Stromal cell of bone marrow (primary cell): ENCODE measurements at places on chromosomes 12 and 14.

GRCh38 chr12:23197266-23197665, 572.3 kb downstream of the ETNK1 start:
- peak; percentile 49 for DNase-seq

DNA sequence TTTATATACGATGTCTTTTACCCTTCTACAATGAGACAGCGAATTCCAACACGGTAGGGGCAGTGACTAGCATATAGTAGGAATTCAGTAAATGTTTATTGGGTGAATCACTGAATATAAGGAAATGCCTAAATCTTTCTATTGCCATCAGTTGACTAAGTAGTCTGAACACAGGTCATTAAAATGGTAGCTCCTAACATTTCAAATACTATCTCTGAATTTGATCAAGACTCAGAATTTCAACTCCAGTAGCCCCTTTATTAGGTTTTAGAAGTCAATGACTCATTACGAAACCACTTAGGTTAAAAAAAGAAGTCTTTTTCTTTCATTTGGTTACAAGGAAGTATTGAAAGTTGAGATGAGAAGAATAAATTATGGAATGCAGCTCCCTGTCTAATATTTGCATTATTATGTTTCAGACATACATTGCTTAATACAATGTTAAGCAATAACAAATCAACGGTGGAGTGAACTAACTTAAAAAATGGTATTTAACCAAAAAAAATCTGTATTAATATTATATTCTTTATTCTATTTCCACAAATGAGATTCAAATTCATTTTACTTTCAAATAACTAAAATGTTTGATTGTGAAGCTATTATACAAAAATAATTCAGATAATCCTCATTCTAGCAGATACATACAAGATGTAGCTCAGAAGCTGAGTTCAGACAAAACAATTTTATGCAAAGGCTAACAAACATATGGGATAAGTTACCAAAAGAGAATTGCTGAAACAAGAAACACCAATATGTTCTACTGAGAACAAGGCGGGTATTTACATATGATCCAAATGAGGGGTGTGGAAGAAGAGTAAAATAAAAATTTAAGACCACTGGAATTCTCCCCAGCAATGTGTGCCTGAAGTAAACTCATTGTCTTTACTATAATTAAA, 302.7 kb downstream of the CEP128 start:
- no peak for DNase-seq

GRCh38 chr12:45781080-45781479, 51.6 kb downstream of the ARID2 start:
- DNase-seq = no peak

GRCh38 chr14:98964171-98964570, 307.8 kb downstream of the BCL11B start:
- DNase-seq = no peak

DNA sequence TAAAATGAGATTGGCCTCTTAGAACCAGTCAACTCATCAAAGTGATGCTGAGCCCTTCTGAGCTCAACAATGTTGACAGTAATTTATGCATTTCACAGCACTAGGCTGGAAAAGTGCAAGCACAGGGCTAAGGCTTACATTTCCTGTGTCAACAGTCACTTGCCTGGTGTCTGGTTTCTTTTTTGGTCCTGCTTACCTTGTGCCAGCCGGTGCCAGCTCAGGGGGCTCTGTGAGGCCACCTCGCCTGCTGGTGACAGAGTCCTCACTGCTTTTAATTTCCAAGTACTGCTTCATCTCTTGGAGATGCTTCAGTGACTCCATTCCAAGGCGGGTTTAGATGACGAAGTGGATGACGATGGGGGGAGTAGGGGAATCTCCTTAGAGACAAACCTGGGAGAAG, 53.1 kb upstream of the KCNA1 start:
- no peak for DNase-seq

DNA sequence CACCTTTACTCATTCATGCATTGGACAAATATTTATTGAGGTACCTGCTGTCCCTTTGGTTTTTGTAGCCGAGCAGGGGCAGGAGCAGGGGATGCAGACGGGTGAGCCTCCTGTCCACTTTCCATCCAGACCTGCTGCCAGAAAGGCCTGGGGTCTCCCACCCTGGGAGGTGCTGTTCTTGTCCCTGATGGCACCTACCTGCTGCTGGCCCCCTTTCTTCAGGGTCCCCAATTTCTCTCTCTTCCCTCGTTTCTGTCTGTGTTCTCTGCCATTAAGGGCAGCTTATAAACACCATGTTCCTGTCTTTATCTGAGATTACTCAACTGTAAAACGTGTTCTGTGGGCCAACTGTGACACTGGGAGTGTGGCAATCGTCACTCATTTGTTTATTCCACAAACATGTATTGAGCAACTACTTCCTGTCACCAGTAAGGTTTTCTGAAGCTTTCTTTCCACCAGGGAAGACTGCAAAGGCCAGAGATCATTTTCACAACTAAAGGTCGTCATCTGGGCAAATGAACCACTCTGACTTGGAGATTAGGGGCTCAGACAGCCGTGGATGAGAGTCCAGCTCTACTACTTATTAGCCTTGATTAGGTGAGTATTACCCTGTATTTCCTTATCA, at the start of gene HAL:
HAL (minus strand) TSS at position 311 of the 625 bp plus-strand sequence. CDS start 434 bp downstream, outside the sequence.
- DNase-seq = no peak

DNA sequence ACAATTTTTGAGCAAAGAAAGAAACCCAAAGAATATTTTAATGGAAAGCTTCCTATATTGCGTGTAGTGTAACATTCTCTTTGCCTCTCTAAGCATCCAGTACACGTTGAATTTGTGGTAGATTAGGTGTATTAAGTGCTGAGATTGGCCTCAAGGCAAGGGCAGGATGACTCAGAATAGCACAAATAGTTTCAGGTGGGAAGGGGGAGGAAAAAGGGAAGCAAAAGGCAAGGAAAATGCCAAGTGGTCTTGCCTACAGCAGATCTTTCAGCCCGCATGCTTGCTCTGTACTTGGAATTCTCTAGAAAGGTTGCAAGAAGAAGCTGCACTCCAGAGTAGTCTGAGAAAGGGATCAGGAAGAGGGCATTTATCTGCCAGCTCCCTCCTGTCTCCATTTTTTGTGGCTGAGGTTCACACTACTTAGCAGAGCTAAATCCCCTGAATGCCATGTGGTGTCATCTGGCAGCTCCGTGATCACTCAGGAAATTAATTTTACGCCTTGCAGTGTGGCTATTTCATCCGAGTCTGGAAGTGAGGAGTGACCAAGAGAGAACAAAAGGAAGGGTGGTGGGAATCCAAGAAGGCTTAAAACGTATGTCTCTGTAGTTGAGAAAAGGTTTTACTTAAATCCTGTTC, 28.5 kb downstream of the CDKN1B start:
- no peak for DNase-seq

GRCh38 chr12:109555431-109556315, 17.6 kb downstream of the MMAB start:
- DNase-seq = no peak

DNA sequence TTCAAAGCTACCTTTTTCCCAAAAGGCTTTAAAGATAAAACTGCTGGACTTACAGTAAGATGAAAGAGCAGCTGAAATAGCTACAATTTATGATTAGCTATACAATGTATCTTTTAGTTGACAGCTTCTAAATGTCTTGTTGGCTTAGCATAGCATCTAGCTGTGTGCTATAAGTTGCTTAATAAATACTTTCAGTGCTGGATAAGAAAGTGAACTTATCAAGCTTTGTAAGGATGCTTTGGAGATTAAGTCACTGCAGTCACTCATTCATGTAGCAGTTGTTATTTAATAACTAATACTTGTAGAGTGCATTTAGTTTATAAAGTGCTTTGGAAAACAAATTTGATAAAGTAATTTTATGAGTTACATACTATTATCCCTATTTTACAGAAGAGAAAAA, 14.6 kb downstream of the CFAP54 start:
- no peak for DNase-seq

DNA sequence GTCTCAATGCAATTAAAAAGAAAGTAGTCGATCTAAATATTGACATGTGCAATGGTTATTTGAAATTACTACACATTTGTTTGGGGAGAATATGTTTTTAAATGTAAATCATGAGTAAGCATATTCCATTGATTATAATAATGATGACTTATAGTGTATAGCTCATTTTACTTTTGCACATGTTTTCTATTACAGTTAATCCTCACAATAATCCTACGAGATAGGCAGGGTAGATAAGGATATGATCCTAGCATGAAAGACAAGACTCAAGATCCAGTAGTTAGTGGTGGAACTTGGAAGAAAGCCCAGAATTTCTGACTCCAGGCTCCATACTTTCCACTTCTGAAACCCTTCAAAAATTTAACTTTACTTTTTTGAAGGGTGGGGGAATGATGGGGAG, 94.0 kb downstream of the NAV3 start:
- peak; percentile 47 for DNase-seq

DNA sequence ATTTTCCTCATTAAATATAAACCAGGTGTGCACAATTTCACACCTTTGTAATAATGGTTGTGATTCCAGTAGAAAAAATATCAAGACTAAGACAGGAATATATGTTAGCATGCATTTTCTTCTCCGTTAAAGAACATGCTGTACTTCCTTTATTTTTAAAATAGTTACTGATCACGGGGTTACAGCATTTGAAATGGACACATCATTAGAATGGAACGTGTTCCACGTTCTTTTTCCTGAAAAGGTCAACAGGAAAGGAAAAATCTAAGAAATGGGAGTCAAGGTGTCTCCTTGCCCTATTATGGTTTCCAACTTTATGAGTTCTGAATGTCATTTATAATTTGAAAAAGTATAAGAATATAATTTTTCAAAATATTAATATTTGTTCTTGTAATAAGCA, 1325.7 kb downstream of the SLC16A7 start:
- no peak for DNase-seq

- DNase-seq = no peak
Observed at GRCh38 chr12:94832105-94832504, 171.4 kb downstream of the NDUFA12 start.
